ENCODE measurements at places on chromosomes 13 and 19. TPM values are rescaled to one million over a fixed set of nuclear protein-coding genes. Genes with fewer than 3 reads are reported as not detected.

The PSG1 gene
- 0.70 TPM for total RNA-seq

The ZFP14 gene
- total RNA-seq: 2.1 TPM

The GRK1 gene
- not detected for total RNA-seq

The PLPP2 gene
- 70.8 TPM for total RNA-seq

The TDRD12 gene
- not detected for total RNA-seq

The MICU2 gene
- total RNA-seq: 140 TPM

The GAPDHS gene
- not detected for total RNA-seq

The SEMA6B gene
- total RNA-seq: 0.89 TPM

The GNG7 gene
- not detected for total RNA-seq

The CIC gene
- 9.0 TPM for total RNA-seq

The CPT1C gene
- 1.9 TPM for total RNA-seq

The RTBDN gene
- total RNA-seq: not detected

The ATP1A3 gene
- total RNA-seq: 0.17 TPM

The SLITRK1 gene
- not detected for total RNA-seq

The PRR22 gene
- not detected for total RNA-seq

The RFPL4A gene
- not detected for total RNA-seq

The SHANK1 gene
- total RNA-seq: 0.65 TPM

The ZNF724 gene
- 5.8 TPM for total RNA-seq

The CLIP3 gene
- total RNA-seq: 15.2 TPM

The USE1 gene
- total RNA-seq: 19.6 TPM

The PLIN4 gene
- under 0.01 TPM for total RNA-seq

The RPS16 gene
- 34.7 TPM for total RNA-seq

The MEIOSIN gene
- not detected for total RNA-seq

The DZIP1 gene
- 74.6 TPM for total RNA-seq

The ZNF793 gene
- total RNA-seq: 3.0 TPM

The TTYH1 gene
- not detected for total RNA-seq

The PCSK4 gene
- total RNA-seq: 4.9 TPM

The RPL21 gene
- total RNA-seq: 736 TPM

The CGB1 gene
- total RNA-seq: not detected

The LRRC25 gene
- total RNA-seq: not detected

The WDR88 gene
- total RNA-seq: not detected

The PSG2 gene
- total RNA-seq: not detected

The IGFL2 gene
- not detected for total RNA-seq

Measured in renal cortical epithelial cell (primary cell).